ENCODE measurements at places on chromosomes 2 and 18.
A peak's percentile ranks its signal among the peaks of the same experiment; 100 is the strongest.

DNA sequence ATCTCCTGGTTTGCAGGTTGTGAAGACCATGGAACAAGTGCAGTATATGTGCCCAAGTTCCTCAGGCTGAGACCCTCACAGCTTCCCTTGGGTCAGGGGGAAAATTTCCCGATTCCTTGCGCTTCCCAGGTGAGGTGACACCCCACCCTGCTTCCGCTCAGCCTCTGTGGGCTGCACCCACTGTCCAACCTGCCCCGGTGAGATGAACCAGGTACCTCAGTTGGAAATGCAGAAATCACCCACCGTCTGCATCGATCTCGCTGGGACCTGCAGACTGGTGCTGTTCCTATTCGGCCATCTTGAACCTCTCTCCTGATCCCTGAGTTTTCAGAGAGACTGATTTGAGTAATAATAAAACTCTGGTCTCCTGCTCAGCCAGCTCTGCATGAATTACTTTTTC lies 30.6 kb downstream of the CHCHD5 start:
- no peak for DNase-seq

- peak; percentile 48 for DNase-seq
Observed at GRCh38 chr2:41736586-41736985, 311.2 kb upstream of the PKDCC start.

DNA sequence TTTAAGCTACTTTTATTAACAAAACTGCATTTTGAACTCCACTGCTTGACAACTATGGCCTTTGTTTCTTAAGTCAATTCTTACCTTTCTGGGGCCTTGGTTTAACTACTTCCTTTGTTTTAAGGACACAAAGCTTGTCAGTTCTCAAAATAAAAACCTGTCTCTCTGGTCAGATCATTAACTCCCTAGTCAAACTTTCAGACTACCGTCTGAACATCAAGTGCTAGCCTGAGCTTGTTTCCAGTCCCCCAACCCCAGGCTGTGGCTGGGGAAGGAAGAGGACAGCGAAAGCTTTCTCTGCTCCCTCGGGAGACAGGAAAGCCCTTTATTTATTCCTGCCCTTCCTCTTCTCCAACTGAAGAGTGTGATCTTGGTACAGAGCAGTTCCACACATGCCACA lies 1.7 kb downstream of the SH3YL1 start:
- no peak for DNase-seq

DNA sequence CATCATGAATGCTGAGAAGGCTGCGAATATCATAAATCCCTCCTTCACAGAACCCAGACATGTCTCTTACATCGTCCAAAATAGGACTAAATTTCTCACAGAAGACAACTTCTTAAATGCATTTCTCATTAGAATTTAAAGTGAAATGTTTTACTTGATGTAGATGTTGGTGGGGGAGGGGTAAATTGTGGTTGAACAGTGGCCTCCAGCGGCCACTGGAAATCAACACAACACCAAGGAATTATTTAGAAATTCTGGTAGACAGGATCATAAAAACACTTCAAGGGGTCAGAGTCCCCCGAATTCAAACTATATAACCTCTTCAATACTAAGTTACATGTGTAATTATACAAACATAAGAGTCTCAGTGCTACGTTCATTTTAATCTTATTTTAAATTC lies 135.9 kb downstream of the ABCA12 start:
- peak; percentile 66 for DNase-seq

DNA sequence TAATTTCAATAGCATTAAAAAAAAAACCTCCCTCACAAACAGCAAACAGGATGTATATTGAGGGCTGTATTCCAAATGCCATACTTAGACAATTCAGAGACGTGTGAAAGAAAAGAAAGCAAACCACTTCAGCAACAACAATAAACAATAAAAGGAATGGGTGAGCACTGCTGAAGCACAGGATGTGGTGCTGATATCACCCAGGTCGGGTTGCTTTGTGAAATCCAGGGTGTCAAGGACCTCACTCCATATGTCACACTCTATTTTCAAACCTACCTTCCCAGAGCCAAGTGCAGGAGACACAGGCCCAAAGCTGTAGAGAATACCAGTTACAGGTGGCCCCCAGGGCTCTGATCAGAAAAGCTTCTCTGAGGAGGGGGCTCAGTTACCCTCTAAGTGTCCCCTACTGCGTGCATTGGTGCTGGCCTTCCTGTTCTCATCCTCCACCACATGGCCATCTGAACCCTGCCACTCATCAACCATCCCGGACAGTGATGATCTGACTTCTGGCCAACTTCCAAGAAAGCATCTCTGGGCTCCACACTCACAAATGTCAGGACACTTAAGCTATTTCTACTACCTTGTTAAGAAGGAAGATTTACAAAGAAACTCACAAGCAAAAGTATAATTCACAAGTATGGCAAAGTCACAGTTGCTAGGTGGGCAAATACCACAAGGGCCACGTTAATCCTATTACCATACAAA lies 363.0 kb downstream of the SS18 start:
- peak; percentile 82 for DNase-seq

GRCh38 chr2:9360701-9361100 lies 62.6 kb downstream of the ITGB1BP1 start:
- DNase-seq: no peak

GRCh38 chr2:19989342-19989666 lies 601 bp downstream of the WDR35 start:
- DNase-seq: no peak
